ENCODE measurements at places on chromosomes 4 and X.

GRCh38 chrX:67961516-67961915 lies 417.7 kb downstream of the AR start:
- no peak for DNase-seq

- DNase-seq: no peak
Measured at GRCh38 chr4:155143512-155143911, 64.9 kb upstream of the NPY2R start.

DNA sequence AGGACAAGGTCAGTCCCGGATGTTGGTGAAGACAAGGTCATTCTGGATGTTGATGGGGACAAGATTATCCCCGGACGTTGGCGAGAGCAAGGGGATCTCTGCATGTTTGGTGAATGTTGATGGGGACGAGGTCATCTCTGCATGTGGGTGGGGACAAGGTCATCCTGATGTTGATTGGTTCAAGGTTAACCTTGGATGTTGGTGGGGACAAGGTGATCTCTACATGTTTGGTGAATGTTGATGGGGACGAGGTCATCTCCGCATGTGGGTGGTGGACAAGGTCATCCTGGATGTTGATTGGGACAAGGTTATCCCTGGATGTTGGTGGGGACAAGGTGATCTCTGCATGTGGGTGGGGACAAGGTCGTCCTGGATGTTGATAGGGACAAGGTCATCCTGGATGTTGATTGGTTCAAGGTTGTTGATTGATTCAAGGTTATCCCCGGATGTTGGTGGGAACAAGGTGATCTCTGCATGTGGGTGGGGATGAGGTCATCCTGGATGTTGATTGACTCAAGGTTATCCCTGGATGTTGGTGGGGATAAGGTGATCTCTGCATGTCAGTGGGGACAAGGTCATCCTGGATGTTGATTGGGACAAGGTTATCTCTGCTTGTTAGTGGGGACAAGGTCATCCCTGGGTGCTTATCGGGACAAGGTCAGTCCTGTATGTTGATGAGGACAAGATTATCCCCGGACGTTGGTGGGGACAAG lies 28.8 kb upstream of the PLCXD1 start:
- DNase-seq: no peak

GRCh38 chr4:99394896-99395295 lies 40.2 kb downstream of the ADH7 start:
- no peak for DNase-seq

GRCh38 chr4:29680644-29681043 lies 1039.5 kb upstream of the PCDH7 start:
- no peak for DNase-seq

DNA sequence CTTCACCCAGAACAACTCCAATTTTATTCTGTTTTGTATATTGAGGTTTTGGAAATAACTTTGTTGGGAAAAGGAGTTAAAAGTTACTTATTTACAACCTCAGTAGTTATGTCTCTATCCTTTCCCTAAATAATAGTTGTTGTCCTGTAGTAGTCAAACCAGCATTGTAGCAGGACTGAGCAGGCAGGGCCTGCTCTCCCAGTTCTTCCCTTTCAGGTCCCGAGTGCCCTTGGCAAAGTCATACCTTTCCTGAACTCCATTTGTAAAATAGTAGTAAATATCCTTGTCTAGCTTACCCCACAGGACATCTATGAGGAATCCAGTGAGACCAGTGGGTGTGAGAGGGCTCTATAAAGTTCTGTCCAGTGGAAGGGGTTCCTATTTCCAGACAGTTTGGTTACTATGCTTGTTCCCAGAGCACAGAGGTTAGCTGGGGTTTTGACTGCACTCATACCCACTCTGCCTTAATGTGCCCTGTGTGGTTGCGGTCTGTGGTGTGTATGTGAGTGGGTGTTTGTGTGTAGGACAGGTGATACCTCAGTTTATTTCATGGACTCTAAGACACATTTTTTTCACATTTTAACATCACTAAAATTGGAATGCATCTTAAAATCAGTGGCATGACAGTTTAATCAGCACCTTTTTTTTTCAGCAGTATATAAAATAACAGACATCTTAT lies 136.3 kb downstream of the AMMECR1 start:
- no peak for DNase-seq

DNA sequence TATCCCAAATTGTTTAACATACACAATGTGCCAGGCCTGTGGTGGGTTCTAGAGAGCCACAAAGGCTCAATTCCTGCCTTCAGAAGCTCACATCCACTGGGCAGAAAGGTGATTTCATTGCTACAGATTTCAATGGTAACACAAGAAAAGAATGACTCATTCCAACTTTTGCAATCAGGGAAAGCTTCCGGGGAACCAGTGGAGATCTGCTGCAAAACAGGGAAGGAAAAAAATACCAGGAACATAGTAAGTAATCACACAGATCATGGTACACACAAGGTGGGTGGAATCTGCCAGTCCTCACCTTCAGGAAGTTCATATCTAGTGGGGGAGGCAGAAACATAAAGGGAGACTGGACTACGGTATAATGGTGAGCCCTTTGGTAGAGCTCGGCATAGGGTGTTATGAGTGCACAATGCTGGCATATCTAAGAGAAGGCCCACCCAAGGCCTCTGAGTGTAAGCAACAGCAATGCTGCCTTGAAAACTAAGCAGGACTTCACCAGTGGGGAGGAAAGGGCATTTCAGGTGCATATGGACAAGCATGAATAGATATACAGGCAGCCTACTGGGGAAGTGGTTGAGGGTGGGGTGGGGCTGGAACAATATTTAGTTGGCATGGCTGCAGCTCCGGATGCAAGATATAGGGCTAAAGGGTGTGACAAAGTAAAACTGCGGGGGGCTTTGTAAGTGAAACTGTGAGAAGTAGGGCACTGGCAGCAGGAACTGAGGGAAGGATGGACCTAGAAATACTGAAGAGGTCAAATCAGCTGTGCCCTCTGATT lies 24.2 kb downstream of the GPRIN3 start:
- no peak for DNase-seq

GRCh38 chr4:40916880-40917279 lies 167.1 kb downstream of the NSUN7 start:
- peak; percentile 55 for DNase-seq

DNA sequence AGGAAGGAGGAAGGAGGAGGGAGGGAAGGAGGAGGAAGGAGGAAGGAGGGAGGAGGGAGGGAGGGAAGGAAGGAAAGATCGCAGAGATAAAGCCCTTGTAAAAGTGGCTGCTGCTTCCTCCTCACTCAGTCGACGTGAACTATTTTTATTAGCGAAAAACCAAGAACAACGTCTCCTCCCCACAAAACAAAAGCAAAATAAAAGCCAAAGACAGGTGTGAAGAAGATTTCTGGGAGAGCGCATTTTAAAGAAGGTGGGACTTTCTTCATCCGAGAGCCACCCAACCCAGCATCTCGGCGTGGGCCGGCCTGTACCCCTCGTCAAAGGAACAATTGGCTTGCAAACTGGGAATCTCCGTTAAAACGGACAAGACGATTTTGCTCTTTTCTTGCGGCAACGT lies 40.7 kb upstream of the ASMTL start:
- no peak for DNase-seq

DNA sequence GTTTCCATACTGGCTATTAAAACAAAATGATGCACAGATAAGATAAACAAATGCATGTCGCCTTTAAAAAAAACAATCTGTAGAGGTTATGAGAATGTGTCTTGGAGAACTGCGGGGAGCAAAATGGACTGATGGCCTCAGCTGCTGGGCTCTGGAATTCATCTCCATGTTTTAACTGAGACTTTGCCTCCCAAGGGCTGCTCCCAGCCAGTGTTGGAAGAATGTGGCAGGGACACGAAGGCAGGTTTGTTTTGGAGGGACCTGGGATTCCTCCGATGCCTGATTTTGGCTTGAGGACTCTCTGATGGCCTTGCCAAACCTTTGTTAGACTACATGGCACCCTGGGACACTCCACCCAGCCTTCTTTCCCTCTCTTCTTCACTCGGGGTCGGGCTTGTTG lies 83.5 kb upstream of the AP1S2 start:
- no peak for DNase-seq

DNA sequence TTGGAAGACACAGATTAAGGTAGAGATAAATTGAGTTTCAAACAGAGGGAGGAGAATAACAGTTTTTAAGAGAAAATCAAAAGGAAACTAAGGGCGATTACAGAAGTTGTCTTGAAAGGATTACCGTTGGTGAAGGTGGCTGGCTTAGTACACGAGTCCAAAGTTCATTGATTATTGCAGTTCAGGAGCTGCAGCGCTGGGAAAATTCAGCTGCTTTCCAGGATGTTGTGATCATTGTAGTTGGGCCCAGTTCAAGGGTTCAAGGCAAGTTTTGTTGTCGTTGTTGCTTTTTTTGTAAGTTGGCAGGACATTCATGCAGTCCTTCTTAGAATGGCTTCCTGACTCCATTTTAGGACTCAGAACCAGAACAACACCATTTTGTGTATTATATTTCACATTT lies 461.7 kb downstream of the RAPGEF2 start:
- DNase-seq: no peak

DNA sequence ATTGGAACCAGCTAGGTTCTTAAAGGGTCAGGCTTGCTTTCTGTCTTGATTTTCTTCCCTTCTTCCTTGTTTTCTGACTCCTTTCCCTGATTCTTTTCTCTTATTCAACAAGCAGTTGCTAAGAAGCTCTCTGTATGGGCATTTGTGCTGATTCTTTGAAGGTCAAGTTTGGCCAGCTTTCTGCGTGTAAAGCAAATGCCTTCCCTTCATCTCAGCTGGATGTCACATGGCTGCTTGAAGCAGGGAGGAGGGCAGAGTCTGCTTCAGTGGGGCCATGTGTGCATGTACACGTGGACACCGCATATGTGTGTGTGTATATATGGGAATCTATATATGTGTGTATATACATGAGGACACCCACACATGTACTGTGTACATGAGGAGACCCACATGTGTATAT lies 139.9 kb upstream of the ATP6AP2 start:
- no peak for DNase-seq

DNA sequence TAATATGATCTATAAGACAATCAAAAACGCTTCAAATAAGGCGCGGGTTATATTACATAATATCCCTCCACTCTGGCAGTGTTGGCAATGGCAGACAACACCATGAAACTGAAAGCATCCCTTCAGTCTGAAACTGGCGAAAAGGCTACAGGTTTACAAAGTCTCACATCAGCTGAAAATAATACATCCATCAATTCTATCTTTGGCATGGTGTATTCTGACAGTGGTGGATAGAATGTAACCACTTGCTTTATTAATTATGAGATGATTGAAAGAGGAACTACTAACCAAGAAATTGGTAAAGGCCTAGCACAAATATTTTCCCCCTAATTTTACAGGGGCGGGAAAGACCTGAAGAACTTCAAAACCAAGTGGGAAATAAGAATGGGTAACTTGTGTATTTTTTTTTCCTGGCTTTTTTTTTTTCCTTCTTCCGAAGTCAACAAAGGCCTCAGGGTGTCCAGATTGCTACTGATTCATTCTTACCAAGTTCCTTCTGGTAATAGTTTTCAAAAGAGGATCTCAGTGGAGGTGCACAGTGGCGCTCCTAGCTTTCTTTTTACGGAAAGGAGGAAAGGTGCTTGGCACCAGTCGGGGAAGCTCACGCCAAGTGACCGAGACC lies 728 bp downstream of the UBA6 start:
- DNase-seq: no peak

DNA sequence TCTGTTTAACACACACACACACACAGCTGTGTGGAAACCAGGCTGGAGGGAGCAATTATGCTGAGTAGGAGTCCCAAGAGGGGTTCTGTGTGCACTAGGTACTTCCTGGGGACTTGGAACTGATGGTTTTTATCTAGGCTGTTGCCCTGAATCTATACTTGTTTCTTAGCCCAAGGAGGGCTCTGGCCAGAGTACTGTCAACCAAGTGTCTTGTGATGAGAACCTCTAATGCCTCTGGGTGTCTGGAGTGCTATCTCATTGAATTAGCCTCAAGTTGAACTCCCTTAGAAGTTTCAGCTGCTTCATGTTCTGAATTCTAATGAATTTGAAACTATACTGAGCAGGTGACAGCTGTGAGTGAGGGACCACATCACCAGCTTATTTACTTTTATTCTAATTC lies 16.6 kb downstream of the ARHGAP24 start:
- no peak for DNase-seq

GRCh38 chr4:24768006-24768405 lies 27.4 kb upstream of the SOD3 start:
- DNase-seq: no peak

DNA sequence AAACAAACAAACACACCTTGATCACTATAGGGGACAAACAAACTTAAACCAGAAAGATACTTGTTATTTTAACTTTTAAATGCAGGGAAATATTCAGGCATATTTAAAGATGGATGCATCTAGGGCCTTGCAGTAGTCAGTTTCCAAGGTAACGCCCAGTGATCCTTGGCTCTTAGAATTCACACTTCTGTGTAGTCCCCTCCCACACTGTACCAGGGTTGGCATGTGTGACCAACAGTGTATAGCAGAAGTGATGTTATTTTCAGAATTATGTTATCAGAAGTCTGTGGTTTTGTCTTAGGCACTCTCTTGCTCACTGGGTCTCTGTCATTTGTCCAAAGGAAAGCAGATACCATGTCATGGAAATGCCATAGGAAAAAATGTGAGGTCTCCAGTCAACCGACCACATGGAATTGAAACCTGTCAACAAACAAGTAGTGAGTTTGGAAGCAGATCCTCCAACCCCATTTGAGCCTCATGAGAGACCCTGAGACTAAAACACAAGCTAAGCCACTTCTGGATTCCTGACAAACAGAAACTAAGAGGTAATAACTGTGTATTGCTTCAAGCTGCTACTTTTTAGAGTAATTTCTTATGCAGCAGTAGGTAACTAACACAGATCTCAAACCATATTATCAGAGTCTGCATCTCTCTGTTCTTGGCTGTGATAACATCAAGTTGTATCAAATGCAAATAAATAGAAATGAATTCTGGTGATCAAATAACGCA lies 670.3 kb downstream of the KCTD8 start:
- DNase-seq: no peak

GRCh38 chrX:107565015-107565414 lies 63.3 kb upstream of the PRPS1 start:
- no peak for DNase-seq

DNA sequence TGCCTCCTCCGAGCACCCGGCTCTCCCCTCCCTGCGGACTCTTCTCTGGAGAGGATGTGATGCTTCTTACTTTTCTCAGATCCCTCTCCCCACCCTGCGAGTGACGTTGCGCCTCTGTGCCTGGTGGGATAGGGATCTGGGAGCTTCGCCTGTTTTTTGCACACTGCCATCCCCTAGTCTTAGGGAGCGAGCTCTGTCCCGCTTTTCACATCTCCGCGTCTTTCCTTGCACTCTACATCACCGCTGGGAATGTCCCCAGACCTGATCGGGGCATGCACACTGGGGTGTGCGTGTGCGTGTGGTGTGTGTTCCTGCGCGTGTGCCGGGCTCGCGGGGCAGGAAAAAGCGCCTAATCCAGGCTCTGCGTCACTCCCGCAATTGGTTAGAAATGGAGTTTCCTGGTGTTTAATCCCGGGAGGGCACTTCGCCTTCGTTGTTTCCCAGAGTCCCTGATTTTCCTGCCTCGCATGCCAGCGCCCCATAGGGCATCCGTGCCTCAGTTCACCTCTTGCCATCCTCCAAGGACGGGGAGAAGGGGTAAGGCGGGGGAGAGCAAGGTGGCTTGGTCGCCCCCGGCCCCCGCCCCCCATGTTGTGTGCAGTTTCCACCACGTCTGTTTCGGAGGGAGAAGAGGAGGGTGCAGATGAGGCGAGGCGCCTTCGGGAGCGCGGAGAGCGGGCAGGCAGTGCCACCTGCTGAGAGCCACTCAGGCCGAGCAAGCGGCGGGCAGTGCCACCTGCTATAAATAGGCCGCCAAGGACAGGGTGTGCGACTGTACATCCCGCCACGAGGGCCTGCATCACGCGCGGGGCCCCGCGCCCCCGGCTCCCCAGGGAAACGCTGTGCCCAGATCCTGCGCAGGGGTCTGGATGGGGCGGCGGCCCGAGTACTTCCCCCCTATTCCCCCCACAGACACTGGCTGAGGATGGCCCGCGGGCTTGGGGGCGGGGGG lies 759 bp upstream of the TBC1D1 start:
- no peak for DNase-seq
